ENCODE measurements at places on chromosomes 12 and 14. TPM values are rescaled to one million over a fixed set of nuclear protein-coding genes. Genes with fewer than 3 reads are reported as not detected.

GRCh38 chr14:99664058-99664936, 19.4 kb downstream of the HHIPL1 start:
- DNase-seq, result no peak

- peak; percentile 30 for DNase-seq
Measured at GRCh38 chr12:94074980-94075629, 73.3 kb upstream of the PLXNC1 start.

DNA sequence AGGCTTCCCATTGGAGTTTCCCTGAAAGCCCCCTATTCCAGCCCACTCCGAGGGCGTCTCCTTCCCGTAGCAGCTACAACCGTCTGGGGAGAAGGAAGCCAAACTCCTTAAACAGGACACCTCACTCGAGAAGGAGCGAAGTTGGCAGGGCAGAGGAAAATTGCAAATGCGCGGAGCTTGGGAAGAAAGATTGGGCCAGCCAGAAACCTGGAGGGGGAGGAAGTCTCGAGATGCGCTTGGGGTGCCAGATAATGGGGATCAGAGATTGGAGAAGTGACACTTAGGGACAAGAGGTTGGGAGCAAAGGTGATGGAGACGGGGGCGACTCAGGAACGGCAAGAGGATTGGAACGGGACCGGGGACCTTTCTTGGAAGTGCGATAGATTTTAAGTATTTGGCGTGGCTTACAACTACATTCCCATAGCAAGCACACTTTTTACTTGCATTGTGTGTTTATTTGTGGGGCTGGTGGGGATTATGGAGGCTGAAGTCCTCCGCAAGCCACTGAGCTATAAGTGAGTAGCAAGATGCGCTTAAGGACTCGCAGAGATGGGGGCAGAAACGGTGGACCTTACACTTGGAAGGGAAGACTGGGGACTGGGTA, 926 bp downstream of the HRK start:
- DNase-seq, result no peak

GRCh38 chr14:81018251-81018650, 62.8 kb downstream of the TSHR start:
- no peak for DNase-seq

- no peak for DNase-seq
Measured at GRCh38 chr14:61640158-61641136, 54.9 kb upstream of the HIF1A start.

- DNase-seq, result peak; percentile 25
Measured at GRCh38 chr14:90545966-90546751, 149.3 kb downstream of the CALM1 start.

DNA sequence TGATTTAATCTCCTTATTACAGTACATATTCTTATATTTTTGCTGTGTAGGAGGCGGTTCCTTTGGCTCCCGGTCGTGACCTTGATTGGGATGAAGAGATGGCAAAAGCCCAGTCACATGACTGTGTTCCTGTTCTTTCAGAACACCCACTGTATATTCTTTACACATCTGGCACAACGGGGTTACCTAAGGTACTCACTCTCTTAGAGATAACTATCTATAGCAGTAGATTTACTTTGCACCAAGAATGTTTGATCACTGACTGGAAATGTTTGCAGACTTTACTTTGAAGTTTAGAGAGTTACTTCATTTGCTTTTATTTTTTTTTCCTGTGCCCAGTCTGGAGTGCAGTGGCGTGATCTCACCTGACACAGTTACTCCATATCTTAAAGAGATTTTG, 65.2 kb downstream of the ACSS3 start:
- no peak for DNase-seq

Gene CAPZA3
- 0.20 TPM for total RNA-seq

Gene PLD4
- 16.7 TPM for total RNA-seq

Gene OR6C2
- not detected for total RNA-seq

All from mucosa of gallbladder (tissue), 1 donor.